ENCODE measurements at places on chromosomes 3 and 15.

DNA sequence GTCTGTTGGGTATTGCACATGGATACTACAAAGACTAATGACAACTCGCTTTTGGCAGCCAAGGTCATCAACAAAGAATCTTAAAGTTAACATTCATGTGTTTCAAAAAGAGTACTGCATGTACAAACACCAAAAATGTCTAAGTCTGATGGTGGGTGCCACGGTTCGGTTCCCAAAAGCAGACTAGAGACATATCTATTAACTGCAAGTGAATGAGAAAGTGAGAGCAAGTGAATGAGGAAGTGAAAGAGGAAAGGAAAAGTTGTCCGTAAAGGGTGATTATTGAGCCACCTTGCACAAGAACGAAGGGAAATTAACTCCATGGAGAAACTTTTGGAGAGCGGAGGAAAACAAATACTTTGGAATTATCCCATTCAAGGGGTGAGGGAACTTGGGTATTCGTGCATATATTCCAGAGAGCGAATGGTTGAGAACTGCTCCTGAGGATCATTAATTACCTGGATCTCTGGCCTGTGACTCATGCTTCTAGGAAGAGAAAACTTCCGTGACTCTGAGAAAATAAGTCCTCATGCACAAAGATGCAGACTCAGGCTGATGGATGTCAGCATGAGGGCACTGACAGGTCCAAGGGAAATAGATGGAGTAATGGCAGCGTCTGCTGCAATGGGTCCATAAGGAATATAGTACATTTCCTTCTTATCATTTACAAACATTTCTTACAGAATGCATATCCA is 336.5 kb upstream of the TGFBR2 start:
- DNase-seq: peak; percentile 53

- DNase-seq: no peak
Measured at GRCh38 chr15:58491499-58492202, 59.9 kb downstream of the LIPC start.

- DNase-seq: no peak
Measured at GRCh38 chr15:41407341-41407740, 5.0 kb upstream of the NDUFAF1 start.

DNA sequence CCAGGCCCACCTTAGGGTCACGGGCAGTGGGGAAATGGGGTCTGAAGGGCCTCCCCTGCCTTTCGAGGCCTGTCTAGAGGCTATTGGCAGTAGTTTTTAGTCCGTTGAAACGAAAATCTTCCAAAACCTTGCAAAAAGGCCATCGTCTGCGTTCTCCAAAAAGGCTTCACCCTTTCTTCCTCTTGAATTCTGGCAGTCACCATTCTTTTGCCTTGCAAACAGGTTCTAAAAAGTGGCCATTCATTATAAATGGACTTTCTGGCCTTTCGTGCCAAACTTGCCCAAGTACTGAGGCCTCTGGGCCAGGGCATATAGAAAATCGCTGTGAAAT is 367 bp upstream of the TARS3 start:
- no peak for DNase-seq

DNA sequence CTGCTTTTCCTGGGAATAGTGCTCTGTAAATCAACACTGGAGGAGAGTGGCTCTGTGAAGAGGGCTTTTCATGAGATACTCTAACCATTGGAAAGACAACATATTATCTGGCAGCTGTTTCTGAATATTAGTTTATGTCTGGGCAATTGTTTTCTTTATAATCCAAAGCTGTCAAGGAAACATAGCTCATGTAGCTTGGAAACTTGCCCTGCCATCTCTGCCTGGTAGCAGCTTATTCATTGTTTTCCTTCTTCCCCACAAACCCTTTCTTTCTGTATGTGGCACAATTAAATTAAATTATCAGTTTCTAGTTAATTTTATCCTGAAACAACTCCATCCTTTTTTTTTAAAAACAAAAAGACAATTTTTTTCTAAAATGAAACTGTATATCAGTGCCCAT is 160.0 kb downstream of the EDEM1 start:
- DNase-seq: no peak

GRCh38 chr15:66675446-66675845 is 26.6 kb upstream of the SMAD6 start:
- DNase-seq: no peak

- DNase-seq: no peak
Measured at GRCh38 chr3:177352424-177352823, 155.1 kb upstream of the TBL1XR1 start.

GRCh38 chr3:126985132-126985985 is 2.4 kb downstream of the PLXNA1 start:
- DNase-seq: no peak

DNA sequence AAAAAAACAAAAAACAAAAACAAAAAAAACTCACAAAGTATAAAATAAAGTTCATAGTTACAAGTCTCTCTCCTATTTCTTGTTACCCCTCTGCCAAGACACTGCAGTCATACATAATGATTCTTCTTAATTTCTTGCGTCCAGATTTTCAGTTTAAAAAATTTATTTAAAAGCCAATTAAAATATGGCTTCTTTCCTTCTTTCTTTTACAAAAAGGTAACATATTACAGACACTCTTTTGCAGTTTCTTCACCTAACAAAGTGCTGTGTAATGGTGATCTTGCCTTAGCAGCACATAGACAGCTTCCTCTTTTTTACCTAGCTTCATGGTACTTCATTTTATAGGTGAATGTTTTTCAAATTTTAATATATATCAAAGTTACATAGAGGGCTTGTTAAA is 136.1 kb upstream of the SGO1 start:
- DNase-seq: no peak

DNA sequence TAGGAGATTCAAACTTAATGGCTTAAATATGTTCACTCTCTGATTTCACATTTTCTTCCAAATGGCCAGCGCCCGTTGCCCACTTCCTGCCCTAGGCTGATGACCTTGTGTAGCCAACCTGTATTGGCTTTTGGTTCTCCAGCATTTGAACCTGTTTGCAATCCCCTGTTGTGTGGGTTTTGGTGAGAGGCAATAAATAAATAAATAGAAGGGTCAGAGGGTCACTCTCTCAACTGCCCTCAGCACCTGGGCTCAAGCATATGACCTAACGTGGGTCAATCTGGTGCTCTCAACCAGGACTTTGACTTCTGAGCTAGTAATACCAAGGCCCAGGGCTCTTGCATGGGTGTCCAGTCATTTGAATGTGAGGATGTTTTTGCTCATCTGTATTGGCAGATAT is 1.8 kb upstream of the SRP14 start:
- no peak for DNase-seq

DNA sequence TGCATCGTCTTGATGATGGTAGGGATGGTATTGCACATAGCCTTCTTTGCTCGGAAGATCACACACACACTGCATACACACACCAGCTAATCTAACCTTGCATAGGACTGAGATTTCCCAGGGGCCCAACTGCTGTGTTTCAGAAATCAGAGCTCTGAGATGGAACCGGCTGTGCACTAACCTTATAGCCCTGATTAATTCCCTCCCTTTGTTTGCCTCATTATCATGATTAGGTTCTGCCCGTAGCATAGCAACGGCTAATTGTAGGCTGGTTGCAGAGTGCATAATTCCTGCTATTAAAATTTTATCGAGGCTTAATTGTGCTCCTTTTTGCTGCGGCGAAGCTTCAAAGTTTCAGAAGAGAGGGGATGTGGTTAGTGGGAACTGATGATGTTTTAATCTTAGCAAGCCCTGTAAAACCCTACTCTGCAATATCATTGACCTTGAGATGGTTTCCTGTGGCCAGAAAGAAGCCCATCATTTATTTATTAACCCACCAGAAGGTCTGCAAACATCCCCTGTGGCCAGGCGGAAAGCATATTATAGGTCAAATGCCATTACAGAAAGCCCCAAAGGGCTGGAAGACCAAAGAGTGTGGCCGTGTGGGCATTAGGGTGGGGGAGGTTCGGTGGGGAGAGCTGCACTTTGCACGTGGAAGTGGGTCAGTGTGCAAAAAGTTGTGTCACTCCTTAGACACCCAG is 56.2 kb upstream of the GLCE start:
- DNase-seq: peak; percentile 4

DNA sequence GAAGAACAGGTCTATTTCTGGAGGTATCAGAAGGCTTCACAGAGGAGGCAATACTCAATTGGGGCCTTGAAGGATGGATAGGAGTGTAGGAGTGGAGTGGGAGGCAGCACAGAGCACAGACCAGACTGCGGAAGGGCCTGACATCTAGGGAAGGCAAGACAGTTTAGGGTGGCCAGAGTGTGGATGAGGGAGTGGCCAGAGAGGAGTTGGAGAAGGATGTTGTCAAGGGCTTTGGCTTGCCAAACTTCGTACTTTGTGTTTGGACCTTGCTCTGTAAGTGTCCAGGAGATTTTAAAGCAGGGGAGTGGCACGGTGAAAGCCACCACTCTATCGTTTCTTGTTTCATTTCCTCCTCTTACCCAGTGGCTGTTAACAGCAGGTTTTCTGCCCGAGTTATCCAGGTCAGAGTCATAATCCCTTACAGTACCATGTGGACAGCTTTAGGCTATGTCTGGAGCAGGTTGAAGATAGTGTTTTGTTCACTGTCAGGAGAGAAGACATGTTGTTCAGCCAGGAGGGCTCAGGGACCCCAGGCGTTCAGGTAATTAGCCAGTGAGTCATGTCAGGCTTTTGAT is 12.3 kb downstream of the SMAD3 start:
- peak; percentile 82 for DNase-seq

DNA sequence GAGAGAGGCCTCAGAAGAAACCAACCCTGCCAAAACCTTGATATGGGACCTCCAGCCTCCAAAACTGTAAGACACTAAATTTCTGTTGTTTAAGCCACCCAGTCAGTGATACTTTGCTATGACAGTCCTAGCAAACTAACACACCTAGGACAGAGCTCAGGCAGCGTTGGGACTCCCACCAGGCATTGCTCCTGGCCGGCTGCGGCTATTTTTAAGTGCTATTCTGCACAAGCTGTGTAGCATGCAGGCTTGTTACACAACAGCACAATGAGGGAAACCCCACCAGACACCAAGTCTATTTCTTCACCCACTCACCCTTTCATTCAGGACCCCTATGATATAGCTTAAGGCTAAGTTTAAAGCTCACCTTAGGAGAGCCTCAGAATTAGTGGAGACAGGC is 47.0 kb upstream of the GNB5 start:
- DNase-seq: no peak

DNA sequence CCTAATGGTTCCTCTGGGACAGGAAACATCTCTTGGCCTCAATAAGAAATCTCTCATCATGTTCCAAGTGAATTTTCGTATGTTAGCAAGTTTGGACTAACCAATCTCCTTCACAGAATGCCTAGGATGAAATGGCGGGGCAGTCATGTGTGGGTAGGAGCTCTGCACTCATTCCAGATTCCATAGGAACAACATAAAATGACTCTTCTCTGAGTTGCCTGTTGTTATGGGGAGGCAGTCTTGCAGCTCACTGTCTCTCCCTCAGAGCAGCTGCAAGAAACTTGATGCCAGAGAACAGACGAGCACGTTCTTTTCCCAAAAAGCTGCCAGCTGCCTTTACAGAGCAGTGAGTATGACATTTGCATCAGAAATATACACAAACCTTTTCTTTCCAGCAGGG is 34.1 kb downstream of the SPATA12 start:
- DNase-seq: no peak

GRCh38 chr15:29969562-29970401 is 113.0 kb upstream of the GOLGA8J start:
- no peak for DNase-seq

GRCh38 chr3:37136067-37136466 is 38.3 kb downstream of the LRRFIP2 start:
- no peak for DNase-seq

DNA sequence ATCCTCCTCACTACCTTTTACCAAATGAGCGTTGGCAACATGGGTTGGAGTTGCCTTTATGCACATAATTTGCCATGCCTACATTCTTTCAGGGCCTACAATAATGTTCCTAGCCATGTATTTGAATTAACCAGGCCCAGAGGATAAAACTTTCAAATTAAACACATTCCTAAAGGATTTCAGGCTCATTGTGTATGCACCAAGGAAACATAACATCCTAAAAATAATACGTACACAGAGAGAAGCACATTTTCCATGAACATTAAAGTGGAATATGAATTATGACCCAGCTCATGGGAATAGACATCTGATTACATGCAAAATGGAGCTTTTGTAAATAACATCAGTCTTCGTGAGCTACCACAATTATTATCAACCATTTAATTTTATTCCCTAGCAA is 203.3 kb downstream of the RORA start:
- DNase-seq: no peak

GRCh38 chr3:107861904-107862303 is 228.9 kb downstream of the CD47 start:
- no peak for DNase-seq

- no peak for DNase-seq
Measured at GRCh38 chr15:52103217-52104207, 9.1 kb downstream of the BCL2L10 start.

DNA sequence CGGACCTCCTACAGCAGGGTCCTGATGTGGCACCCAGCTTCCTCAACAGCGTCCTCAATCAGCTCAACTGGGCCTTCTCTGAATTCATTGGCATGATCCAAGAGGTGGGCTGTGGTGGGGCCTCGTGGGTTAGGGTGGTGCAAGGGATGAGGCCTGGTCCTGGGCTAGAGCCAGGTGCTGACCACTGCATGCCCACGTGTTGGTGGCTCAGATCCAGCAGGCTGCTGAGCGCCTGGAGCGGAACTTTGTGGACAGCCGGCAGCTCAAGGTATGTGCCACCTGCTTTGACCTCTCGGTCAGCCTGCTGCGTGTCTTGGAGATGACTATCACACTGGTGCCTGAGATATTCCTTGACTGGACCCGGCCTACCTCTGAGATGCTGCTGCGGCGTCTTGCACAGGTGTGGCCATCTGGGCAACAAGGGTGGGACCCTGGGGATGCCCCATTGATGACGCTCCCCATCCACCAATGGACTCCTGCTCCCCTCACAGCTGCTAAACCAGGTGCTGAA is 3.8 kb downstream of the AMIGO3 start:
- DNase-seq: no peak

- no peak for DNase-seq
Measured at GRCh38 chr3:22979581-22979980, 223.5 kb upstream of the UBE2E2 start.

DNA sequence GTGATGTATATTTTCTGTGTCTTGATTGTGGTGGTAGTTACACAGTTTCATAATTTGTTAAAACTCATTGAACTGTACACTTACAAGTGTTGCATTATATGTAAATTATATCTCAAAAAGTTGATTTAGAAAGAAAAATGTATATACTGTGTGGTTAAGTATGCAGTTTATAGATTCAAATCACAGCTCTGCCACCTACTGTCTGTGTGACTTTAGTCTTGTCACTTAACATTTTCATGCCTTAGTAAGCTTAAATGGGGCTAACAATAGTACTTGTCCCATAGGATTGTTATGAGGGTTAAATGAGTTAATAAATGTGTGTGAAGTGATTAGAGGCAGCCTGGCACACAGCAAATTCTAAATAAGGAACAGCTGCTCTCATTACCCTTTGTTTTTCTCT is 120.9 kb upstream of the P2RY1 start:
- DNase-seq: no peak

DNA sequence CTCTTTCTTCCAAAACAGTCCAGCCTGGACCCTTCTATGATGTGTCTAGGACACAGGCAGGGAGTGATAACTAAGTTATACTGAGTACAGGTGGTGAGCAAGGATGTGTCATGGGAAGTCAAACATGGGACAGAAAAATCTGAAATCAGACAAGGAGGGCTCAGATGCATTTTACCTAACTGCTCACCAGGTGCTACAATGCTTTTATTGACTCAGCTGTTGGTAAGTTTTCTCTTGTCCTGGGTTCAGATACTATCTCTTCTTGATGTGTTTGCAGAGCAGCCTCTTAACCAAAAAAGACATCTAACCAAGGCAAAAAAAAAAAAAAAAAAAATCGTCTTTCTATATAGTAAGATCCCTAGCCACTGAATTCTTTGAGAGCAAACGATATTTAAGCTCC is 378.6 kb downstream of the VPS13C start:
- DNase-seq: no peak

- no peak for DNase-seq
Measured at GRCh38 chr15:22887157-22887951, 48.9 kb downstream of the NIPA2 start.

Measured in small intestine (tissue), 16 donors.